ENCODE measurements at places on chromosomes 1 and 21.

DNA sequence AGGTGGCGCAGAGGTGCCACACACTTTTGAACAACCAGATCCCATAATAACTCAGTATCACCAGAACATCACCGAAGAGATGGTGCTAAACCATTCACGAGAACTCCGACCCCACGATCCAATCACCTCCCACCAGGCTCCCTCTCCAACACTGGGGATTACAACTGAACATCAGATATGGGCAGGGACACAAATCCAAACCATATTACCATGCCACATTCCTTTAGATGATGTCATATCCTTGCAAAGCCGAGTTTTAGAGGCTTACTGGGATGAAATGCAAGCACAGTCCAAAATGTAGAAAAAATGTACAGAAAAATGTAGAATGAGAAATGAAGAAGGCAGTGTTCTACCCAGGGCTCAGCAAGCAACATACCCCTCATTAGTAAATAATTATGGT, 64.7 kb downstream of the SGIP1 start:
- no peak for DNase-seq

DNA sequence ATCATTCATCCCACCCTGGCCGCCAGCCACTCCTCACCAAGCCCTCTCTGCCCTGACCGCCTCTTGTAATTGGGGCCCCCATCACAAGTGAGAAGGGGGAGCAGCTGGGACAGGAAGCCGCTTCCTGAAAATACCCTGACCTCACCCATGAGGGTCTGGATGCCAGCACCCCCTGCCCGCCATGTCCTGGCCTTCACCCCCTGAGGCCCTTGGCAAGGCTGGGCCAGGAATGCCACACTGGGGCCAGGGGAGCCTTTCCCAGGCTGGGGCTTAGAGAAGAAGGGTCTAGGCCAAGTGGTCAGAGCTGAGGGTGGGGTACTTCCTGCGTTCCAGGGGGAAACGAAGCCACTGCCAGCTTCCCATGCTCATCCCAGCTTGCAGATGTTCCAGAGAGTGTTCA, 60.5 kb downstream of the TAS1R2 start:
- no peak for DNase-seq

- DNase-seq, result no peak
These were observed 165.8 kb downstream of the GPATCH2 start for GRCh38 chr1:217465102-217465501.

GRCh38 chr1:221965252-221965651, 223.4 kb upstream of the DUSP10 start:
- no peak for DNase-seq
